ENCODE measurements at places on chromosomes 2 and 18.
A peak's percentile ranks its signal among the peaks of the same experiment; 100 is the strongest.

DNA sequence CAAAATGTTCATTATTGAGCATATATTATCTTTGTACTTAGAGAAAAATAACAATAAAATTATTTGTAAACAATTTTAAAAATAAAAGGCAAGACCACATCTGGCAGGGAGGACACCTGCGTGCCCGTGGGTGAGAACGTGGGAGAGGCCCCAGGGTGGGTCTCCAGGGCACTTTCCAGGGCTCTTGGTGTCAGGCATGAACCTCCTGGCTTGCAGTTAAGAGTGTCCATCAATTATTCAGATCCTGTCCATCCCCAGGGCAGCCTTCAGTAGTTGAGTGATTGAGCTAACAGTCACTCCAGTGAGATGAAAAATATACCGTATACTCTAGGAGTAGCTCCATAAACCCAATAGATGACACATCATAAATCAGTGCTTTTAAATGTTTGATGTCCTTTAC is 49.7 kb downstream of the TPO start:
- DNase-seq, result no peak

GRCh38 chr2:176555781-176556180 is 286.5 kb downstream of the MTX2 start:
- no peak for DNase-seq

DNA sequence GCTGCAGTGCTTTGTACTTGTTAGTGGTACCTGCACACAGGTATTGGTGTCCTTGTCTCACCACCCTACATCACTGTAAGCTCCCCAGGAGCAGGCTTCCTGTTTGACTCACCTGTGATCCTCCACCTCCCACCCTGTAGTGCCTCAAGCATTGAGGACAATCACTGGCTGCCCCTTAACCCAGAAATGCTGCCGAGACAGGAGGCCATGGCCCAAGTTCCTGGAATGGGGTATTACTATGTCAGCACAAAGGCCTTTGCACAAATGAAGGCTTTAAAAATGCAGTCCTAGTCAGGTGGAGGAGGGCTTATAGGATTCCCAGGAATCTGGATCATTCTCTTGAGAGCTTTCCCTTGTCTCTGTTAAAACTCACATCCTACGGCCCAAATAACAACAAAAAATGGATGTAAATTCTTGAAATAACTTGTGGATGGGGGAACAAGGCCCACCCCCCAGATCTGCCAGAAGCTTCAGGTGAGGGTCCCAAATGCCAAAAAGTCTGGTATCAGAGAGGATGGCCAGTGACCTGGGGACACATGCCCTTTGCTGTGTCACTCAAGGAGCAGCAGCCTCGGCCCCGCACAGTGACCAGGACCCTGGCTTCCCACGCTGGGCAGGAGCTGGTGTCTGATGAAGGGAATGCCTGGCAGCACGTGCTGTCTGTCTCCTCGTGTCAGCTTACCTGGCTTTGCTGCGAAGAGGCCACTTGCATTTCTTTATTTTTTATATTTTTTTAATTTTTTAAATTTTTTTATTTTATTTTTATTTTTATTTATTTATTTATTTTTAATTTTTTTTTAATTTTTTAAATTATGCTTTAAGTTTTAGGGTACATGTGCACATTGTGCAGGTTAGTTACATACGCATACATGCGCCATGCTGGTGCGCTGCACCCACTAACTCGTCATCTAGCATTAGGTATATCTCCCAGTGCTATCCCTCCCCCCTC is 3.7 kb upstream of the IL37 start:
- peak; percentile 62 for DNase-seq

- DNase-seq, result peak; percentile 73
Observed at GRCh38 chr2:1750933-1751766, 6.8 kb upstream of the PXDN start.

DNA sequence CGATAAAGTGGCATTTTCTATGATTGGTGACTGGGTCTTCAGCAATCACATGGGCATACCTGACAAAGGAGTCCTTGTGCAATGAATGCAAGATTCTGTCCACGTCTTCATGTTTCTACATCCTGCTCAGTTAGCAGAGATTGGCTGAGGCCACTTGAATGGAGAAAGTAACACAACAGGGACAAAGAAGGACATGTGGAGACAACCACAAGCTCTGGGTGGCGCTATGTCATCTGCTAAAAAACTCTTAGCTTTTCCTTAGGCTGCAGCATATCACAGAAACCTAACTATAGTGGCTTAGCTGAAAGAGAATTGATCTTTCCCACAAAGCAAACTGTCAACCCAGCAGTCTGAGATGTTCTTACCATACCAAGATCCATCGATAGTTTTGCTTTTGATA is 1109.7 kb downstream of the SOCS6 start:
- no peak for DNase-seq

DNA sequence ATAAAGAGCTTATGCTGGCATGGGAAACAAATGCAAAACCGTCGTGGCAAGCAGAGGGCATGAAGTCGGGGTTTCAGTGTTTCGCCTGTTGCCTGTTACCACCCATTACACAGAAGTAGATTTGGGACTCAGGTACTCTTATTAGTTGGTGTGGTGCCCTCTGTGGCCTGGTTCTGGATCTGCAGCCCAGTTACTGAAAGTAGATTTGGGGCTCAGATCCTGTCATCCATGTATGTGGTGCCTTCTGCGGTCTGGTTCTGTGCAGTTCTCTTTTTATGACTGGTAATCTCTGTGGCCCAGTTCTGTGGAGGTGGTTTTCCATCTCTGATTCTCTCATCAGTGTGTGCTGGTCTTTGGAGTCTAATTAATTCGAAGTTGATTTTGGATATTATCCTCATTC is 45.2 kb downstream of the ADNP2 start:
- no peak for DNase-seq

DNA sequence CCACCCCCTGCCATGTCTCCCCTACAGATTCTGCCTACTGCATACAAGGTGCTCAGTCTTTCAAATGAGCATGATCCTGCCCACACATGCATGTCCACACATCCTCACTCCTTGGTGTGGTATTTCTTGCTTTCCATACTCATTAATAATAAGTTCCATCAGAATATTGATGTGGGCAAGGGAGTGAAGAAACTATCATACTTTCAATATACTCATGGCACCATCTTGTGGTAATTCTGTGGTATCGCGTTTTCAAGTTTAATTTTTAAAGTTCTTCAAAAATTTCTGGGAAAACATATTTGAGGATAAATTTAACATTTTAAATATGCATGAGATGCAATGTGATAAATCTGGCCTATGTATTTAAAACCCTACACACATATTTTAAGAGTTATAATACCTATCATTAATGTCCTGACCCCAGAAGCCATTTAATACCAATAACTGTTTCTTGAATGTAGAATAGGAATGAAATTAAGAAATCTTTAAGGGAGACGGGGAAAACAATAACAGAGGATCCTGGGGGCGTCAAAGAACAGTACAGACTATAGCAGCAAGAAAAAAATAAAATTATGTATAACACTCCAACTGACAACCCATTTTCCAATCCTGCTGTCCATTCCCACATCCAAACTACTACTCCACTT is 110.1 kb downstream of the ZNF385B start:
- peak; percentile 57 for DNase-seq

DNA sequence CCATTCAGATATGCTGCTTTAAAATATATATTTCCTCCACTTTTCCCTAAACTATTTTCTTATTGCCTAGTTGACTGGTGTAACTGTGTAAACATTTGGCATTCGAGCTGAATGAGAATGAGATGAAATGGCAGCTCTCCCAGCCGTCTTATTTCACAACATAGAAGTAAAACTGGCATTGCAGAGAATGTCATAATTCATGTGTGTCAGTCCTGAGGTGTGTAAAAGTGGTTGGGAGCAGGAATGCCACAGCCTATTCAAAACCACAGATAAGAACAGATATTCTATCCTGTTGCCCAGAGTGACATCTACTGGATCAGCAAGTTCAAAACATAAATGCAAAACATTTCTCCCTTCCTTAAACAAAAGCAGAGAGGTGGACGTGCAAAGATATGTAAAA is 565.5 kb upstream of the CHAC2 start:
- peak; percentile 1 for DNase-seq

DNA sequence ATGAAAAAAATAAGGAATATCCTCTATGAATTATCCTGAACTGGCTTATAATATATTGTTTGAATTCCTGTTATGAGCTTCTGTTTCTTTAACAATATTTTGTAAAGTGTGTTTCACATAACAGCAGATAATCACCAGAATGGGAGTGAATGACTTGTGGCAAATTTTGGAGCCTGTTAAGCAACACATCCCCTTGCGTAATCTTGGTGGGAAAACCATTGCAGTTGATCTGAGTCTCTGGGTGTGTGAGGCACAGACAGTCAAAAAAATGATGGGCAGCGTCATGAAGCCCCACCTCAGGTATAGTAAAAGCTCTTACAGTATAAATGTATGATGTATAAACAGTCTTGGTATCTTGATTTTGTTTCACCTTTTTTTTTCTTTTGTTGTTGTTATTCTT is 5.9 kb downstream of the GEN1 start:
- no peak for DNase-seq

GRCh38 chr2:352696-353095 is 64.8 kb upstream of the ALKAL2 start:
- DNase-seq, result no peak

GRCh38 chr2:184834699-184835397 is 236.5 kb downstream of the ZNF804A start:
- DNase-seq, result no peak

- no peak for DNase-seq
Observed at GRCh38 chr2:19028587-19029375, 329.6 kb downstream of the OSR1 start.

DNA sequence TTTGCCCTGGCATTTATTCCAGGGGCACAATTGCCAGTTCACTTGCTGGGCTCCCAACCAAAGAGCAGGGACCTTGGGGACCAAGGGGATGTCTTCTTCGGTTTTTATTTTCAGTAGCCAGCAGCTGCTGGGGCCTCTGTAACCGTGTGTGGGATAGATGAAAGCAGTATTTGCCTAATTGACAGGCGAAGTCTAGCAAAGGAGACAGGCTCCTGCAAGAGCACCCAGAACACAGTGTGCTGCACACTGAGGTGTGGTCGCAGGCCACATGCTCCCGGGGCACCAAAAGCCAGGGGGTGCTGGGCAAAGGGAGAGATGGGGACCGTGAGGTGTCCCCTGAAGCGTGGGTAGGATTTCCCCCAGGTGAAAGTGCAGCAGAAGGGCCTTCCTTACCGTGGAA is 5.3 kb downstream of the SAG start:
- DNase-seq, result no peak

- no peak for DNase-seq
Observed at GRCh38 chr2:27830656-27831055, 59.1 kb downstream of the MRPL33 start.

DNA sequence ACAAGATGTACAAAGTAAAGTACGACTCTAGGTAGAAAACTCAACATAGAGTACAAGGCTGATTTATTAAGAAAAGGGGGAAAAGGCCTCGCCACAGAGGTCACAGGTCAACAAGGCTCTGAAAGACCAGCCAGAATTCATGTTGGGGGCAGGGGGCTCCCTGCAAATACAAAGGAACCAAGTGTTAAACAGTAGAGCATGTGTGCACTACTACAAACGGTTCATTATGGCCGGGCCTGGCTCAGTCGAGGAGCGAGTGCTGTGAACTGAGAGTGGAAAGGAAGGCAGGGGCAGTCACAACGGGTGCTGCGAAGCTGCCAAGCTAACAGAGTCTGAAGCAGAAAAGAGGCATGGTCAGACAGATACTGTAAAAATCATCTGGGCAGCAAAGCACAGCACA is 77.1 kb downstream of the MBOAT2 start:
- DNase-seq, result no peak

- DNase-seq, result peak; percentile 17
Observed at GRCh38 chr18:22348521-22349316, 69.0 kb downstream of the CTAGE1 start.

- peak; percentile 77 for DNase-seq
Observed at GRCh38 chr2:224885836-224886547, 156.3 kb downstream of the DOCK10 start.

DNA sequence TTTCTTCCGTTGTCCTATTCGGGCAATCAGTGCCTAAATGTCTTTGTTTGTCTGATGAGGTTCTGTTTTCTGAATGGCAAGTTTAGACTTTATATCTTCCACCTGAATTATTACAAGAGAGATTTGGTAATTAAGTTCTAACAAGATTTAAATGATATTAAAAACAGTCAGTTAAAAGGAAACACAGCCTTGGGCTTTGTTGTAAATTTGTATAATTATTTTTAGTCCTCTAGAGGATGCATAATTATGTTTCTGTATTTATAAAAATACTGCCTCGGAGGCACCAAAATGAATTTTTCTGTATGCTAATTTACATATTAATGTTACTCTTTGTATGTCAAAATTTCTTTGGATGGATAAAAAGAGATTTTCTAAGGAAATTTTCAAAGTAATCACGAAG is 136.7 kb downstream of the CDCA7 start:
- no peak for DNase-seq

DNA sequence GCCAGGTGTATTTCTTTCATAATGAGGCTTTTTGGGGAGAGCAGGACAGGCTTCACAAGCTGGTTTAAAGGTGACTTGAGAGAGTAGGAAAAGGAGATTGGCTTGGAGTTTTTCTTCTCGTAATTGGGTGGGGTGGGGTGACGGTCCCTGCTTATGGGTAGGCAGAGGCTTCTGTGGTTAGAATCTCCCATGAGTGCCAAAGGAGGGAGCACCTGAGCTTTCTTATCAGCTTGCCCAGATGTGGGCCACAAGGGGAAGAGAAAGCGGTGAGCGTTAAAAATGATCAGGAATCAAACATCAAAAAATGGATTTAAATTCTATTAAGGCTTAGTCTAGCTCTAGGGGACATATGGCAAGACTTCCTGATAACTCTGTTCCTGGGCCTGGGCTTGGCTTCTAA is 9.7 kb upstream of the PNPT1 start:
- DNase-seq, result no peak

DNA sequence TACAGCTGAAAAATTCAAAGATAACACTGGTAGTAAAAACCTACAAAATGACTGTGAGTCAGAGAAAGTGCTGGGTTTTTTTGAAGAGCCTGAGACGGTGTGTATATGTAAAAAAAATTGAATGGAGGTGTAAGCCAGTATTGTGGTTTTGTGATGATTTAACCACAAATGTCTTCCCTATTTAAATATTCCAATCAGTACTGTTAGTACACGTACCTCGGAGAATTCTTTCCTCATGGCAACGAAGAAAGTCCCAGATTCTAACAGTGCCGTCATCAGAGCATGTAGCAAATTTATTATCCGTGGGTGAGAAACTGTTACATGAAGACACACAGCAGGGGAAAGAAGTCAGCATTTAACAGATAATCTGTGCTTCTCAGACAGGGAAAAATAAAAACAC is 48.1 kb downstream of the WDR33 start:
- DNase-seq, result no peak

DNA sequence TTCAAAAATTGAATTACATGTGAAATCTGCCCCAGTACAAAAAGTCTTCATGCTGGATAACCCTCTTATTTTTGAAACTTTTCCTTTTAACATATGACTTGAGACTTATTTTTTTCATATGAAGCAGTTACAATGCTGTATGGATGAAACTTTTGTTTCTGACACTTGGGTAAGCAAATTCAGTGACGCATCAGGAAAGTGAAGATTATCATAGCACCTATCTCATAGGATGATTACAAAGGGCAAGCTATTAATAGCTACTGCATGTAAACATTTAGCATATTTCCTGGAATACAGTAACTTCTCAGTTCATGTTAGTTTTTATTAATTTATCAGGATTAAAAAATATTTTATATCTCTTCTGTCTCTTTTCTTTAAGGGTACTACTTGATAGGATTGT is 1109.2 kb downstream of the LRP1B start:
- DNase-seq, result no peak
